Motor neuron (in vitro differentiated cells): ENCODE measurements at places on chromosomes 16 and 17. TPM values are rescaled to one million over a fixed set of nuclear protein-coding genes. Genes with fewer than 3 reads are reported as not detected.

GRCh38 chr16:24051125-24051524, 205.0 kb upstream of the CACNG3 start:
- ATAC-seq, result no peak

DNA sequence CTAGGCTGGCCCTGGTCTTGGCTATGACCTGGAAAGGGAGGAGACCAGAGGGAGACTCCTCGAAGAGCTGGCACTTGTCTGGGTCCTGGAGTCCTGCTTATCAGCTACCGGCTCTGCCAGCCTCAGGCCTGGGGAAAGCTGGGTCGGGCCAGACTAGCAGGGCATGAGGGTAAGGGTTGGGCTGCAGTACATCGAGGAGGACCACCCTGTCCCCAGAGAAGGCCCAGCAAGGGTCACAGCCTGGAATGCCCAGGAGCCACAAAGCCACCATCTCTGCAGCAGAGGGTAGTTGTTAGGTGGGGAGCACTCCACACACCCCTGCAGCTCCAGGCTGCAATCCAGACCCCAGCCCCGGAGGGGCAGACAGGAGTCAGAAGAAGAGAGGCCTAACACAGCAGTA, 54.0 kb downstream of the SLC6A2 start:
- no peak for ATAC-seq

DNA sequence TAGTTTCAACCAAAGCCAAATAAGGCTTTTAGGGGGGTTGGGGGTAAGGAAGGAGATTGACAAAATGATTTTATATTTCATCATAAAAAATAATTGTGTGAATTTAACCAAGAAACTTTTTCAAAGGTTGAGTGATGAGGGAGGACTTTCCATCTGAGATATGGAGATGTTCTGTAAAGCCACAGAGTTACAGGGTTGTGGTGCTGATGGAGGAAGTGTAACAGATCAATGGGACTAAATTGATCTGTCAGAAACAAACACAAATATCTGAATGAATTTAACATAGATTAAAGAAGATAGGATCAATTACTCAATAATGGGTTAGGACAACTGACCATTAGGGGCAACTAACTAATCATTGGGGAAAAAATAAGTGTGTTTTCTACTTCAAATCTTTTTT, 14.2 kb upstream of the PIK3R5 start:
- no peak for ATAC-seq

Gene PLEKHM1
- total RNA-seq, result 8.2 and 8.7 TPM in 2 replicates

Gene GGNBP2
- 50.7 and 52.1 TPM in 2 replicates for total RNA-seq
